ENCODE measurements at places on chromosomes 6 and 20. TPM values are rescaled to one million over a fixed set of nuclear protein-coding genes. Genes with fewer than 3 reads are reported as not detected.

Gene TBX18
- total RNA-seq, result under 0.01 TPM

Gene C6orf52
- total RNA-seq, result 3.1 TPM

Gene NNAT
- 0.30 TPM for total RNA-seq

Gene CAGE1
- not detected for total RNA-seq

Gene CYP21A2
- not detected for total RNA-seq

Gene PAX1
- not detected for total RNA-seq

Gene MEP1A
- total RNA-seq, result 0.11 TPM

Gene NKX2-2
- total RNA-seq, result not detected

Gene CD24
- total RNA-seq, result 175 TPM

Gene CALHM6
- total RNA-seq, result 2.5 TPM

Gene SLC22A1
- total RNA-seq, result not detected

Gene FAM135A
- total RNA-seq, result 15.9 TPM

Gene SLC4A11
- 6.8 TPM for total RNA-seq

Gene PRDM1
- total RNA-seq, result 2.7 TPM

Gene PKIB
- 1.1 TPM for total RNA-seq

Gene PTPRK
- total RNA-seq, result 46.3 TPM

Gene VNN1
- 0.46 TPM for total RNA-seq

Gene MKKS
- total RNA-seq, result 9.1 TPM

Gene NTSR1
- 0.23 TPM for total RNA-seq

Gene TGIF2
- total RNA-seq, result 8.0 TPM

Gene ARMH2
- total RNA-seq, result not detected

Gene DYNLRB1
- total RNA-seq, result 134 TPM

Gene LPA
- not detected for total RNA-seq

Gene C20orf204
- under 0.01 TPM for total RNA-seq
